ENCODE measurements at places on chromosomes 11 and 22.

- no peak for DNase-seq
Observed at GRCh38 chr11:46701078-46701654, 335 bp downstream of the ZNF408 start.

- DNase-seq, result no peak
Observed at GRCh38 chr11:2887515-2888195, 2.1 kb upstream of the CDKN1C start.

DNA sequence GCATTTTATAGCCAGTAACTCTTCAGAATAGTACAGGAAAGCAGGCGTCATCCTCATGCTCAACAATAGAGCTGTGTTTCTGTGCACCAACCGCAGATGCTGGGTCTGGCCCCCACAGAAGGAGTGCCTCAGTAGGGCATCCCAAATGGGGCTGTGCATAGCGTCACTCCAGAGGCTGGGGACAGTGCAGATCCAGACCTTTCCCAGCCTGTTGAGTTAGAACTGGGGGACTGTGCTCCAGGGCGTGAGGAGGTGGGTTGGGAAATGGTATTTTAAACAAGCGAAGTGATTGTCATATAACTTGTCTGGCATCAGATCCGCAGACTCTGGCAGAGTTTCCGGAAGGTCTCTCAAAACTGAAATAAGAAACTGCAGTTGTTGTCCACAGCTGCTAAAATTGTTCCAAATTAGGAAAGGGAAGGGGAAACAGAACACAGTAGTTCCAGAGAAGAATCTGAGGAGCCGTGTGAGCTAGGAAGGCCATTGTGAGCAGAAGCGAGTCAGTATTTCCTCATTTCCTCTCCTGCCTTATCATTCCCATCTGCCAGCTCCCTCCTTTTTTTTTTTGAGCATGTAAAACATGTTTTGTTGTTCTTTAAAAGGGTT, 52.2 kb downstream of the JAM3 start:
- no peak for DNase-seq

DNA sequence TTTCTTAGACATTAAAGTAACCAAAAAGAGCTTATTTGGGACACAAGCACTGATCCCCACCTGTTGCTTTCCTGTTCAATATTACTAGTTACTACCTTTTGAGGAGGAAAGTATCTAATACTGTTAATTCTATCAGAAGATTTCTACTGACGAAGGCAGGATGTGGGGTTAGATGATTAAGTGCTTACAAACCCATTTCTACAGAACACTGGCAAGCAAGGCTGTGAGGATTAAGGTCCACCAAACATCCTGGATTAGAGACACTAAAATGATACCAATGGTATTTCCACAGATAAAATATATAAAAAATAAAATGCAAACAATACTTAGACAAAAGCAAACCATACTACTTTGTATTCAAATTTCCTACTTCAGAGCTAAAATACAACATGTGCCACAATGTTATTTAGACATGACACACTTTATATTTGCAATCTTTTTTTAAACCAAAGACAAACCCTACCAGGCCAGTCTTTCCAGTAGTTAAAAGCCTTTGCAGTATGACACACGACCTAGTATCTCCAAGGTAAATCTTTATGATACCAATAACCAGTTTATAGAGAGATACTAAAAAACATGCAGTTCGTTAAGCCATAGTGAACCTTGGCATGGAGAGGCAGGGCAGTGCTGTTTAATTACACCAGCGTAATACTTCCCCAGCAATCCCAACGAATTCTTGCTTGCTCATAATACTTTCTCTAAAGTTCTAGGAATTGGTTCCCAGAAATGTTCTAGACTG, 71.2 kb upstream of the TP53AIP1 start:
- no peak for DNase-seq

Data from GM12878 (cell line).